ENCODE measurements at places on chromosomes 4 and X.
A peak's percentile ranks its signal among the peaks of the same experiment; 100 is the strongest.

- no peak for DNase-seq
Measured at GRCh38 chr4:91127831-91128230, 1000.6 kb downstream of the CCSER1 start.

DNA sequence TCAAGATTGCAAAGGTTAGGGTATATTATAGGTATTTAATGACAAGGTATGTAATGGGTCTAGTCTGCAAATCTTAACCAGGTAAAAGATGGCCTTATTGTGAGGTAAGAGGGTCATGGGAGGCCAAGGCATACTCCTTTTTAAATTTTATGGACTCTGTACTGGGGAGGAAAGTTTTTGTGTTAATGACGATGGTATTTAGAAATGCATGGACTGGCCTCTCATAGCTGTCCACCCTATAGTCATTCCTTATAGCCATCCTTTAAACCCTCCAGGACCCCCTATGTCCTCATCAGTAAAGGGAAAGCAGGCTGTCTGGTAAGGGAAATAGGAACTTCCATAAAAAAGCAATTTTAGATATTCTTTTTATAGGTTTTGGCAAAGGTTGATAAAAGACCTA, 1.5 kb downstream of the AIMP1 start:
- DNase-seq: no peak

DNA sequence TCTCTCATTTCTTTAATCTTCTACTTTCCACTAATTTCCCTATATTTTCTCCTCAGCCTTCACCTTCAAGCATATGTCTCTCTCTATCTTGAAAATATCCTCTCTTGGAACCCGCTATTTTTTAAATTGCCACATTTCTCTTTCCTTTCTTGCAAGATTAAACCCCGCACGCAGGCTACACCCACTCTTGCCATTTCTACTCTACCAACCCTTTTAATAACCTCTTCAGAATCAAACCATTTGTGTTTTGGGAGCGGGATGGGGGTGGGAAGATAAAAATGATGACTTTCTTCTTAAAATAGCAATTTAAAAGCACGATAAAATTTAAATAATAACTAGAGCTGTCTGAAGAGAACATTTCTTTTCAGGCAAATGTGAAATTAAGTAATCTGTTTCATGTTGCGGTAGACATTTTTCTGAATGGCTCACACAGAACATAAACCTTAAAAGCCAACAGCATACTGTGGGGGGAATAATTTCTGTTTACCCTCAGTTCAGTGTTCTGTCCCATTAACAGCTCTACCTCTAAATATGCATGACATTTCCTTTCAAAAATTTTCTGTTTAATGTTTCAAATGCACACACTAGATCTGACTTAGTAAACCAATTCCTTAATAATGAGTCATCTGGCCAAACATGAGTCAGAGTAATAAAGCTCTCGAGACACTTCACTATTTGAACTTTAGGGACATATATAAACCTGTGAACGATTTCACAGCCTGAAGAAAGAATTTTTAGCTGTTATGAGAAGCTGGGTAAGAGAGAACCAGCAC, 20.5 kb downstream of the ARSJ start:
- DNase-seq: no peak

- DNase-seq: no peak
Measured at GRCh38 chr4:156186111-156186510, 232.4 kb upstream of the CTSO start.

DNA sequence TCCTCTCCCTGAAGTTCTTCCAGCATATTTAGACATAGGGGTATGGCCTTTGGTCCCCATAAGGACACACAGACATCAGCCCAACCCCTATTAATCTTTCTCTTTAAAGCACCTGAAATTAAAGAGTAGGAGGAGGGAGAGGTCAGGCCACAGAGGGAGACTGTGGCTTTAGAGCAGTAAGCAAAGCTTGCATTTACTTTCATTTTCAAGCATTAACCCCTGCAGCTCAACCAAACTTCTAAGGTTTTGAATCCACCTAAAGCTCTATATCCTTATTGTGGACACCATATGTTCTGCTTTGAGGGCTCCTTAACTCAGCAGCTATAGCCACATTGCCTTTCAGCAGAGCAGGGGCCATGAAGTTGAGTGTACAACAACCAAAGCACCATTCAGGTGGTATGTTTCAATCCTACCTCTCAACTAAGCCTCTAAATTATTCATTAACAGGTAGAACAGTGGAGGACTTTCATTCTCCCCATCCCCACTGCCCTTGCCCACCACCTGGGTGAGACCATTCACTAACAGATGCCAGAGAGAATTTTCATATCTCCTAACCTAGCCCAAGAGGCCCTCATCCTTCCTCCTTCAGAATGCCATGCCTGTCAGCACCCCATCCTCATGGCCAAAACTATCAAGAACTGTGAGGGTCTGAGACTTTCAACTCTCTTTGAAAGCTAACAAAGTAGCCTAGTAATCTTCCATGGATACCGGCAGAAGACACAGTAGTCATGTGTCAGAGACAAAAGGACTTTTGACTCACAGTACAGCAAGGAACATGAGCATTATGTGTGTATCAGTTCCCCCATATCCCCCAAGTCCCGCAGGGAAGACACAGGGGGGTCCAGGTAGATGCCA, 20.8 kb downstream of the LIN54 start:
- no peak for DNase-seq

- DNase-seq: no peak
Measured at GRCh38 chr4:85369703-85370380, 105.1 kb upstream of the ARHGAP24 start.

DNA sequence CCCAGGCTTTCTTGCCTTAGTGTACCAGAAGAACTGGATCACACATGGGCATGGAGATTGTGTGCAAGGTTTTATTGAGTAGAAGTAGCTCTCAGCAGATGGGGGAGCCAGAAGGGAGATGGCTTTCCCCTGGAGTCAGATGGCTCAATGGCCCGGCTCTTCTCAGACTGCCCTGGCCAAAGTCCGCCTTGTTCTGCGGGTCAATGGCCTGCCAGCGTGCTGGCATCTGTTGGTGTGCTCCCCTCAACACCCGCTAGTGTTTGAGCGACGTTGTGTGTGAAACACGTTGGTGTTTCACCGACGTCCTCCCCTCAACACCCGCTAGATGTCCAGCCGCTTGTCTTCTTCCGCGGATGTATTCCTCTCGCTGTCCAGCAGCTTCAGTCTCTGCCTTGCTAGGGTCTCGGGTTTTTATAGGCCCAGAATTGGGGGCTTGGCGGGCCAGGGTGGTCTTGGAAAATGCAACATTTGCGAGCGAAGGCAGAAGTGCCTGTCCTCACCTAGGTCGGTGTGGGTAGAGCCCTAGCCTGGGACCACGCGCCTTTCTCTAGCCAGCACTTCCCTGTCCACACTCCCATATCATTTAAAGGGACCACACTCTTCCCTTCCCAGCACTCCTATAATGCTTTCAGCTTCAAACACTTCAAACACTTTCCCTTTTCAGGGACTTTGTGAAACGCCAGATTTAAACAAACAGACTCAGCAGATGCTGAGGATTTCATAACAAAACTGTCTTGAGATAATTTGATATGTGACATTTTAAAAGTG, 21.1 kb upstream of the PRKG2 start:
- no peak for DNase-seq

GRCh38 chr4:893995-894705, 38.0 kb downstream of the GAK start:
- no peak for DNase-seq

GRCh38 chr4:109826719-109827118, 1.1 kb upstream of the RRH start:
- DNase-seq: no peak

GRCh38 chr4:179059396-179059795, 1617.2 kb upstream of the AGA start:
- no peak for DNase-seq

DNA sequence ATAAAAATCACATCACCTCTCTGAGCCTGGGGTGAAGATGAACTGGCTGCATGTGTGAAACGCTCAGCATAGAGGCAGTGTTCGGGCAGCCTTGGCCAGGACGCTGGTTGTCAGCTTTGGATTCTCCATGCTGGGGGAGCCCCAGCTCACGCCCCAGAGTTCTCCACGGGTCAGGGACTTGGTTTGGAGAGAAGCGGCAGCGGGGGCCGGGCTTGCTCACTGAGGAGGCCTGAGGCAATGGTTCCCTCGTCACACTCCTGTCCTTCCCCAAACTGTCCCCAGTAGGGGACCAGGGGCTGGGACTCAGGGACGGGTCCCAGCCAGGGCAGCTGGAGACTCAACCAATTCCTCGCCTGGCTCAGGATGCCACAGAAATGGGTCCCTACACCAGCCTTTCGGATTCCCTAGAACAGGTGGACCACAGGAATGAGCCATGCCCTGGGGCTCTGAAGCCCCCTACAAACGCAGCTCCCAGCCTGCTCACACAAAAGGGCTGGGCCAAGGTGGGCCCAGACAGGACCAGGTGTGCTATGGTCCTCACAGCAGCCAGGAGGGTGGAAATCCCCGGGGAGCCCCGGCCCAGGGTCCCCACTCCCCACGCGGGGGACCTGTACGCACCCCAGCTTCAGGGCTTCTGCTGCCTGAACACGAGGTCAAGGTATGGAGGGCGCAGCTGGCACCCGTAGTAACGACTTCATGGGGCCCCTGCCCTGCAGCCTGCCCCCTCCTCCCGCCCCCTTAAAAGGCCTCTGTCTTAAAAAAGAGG, 1.4 kb downstream of the MXD4 start:
- DNase-seq: no peak

DNA sequence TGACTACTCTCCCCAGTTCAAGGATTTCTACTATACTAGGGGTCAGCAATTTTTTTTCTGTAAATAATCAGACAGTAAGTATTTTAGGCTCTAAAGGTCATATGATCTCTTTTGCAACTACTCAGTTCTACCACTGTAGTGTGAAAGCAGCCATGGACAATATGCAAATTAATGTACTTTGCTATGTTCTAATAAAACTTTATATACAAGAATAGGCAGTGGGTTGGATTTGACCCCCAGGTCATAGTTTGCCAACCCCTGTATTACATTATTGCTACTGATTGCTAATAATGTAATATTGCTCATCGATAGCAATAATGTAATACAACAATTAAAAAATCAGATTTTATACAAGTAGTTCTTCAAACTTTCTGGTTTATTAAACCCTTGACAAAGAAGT, 59.2 kb upstream of the GPR34 start:
- no peak for DNase-seq

DNA sequence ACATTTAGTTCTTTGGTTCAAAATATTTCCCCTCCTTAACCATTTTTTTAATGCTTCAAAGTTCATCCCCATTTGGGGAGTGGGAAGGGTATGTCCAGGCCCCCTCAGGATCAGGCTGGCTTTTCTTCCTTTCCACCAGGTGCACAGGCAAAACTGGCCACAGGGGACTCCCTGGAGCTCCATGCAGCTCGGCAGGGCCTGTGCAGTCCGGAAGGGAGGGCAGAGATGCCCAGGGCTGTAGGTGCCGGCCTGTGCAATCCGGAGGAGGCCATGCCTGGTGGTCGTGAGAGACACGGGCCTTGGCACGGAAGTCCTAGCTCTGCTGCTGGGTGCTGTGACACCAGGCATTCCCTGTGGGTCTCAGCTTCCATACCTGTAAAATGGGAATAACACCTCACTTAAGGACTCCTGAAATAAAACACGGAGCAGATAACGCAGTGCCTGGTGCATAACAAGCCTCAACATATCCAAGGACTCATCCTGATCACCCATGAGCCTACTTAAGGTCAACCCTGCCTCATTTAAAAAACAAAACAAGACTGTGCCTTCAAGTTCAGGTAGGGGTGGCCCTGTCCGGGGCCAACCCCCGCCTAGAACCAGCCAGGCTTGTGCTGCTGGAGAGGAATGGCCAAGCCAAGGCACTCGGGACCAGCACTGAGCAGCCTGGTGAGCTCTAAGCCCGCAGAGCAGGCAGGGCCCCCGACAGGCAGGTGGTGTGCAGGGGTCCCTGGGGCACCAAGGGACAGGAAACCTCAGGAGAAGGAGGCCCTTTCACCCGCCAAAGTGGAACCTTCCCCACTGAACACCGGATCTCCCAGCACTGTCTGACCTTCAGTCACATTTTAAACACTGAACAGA, 21.2 kb upstream of the CYP4V2 start:
- DNase-seq: no peak

- peak; percentile 76 for DNase-seq
Measured at GRCh38 chr4:176238157-176238610, 30.8 kb downstream of the ASB5 start.

GRCh38 chr4:78437608-78438088, 113.9 kb upstream of the ANXA3 start:
- no peak for DNase-seq

DNA sequence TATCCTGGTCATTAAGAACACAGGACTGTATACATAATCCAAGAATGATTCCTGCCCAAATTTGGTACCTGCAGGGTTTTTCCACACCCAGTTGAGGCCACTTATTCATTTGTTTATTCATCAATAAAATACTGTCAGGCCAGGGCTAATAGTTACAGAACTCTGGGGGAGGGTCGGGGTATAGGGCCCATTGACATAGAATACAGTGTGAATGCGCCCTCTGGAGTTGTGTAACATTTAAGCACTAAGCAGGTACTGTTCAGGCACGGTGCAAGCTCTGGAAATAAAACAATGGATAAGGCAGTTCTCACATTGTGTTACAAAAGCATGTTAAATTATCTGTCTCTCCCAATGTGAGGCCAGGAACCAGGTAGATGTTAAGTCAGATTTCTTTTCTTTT, 30.8 kb upstream of the LRBA start:
- DNase-seq: no peak

DNA sequence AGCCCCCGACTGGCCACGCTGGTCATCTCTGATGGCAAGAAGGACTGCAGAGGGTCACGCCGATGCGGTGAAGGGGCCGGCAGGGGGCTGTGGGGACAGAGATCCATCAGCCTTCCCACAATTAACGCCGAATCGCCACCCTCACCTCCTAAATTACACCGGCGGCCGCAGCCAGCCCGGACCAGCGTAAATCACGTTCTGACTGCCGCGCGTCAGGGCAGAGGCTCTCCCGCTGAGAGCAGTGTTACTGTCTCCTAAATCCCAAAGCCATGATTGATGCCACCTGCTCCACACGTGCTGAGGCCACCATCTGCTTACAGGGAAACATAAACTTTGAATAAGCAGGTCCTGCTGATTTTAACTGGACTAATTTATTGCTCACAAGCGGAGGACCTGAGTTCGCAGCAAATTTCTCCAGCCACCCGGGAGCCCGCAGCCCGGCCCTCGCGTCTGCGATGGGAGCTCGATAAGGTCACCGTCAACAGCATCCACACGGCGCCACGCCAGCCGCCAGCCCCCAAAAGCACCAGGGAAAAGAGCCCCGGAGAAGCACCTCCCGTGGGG, 127.3 kb upstream of the NKX1-1 start:
- no peak for DNase-seq

DNA sequence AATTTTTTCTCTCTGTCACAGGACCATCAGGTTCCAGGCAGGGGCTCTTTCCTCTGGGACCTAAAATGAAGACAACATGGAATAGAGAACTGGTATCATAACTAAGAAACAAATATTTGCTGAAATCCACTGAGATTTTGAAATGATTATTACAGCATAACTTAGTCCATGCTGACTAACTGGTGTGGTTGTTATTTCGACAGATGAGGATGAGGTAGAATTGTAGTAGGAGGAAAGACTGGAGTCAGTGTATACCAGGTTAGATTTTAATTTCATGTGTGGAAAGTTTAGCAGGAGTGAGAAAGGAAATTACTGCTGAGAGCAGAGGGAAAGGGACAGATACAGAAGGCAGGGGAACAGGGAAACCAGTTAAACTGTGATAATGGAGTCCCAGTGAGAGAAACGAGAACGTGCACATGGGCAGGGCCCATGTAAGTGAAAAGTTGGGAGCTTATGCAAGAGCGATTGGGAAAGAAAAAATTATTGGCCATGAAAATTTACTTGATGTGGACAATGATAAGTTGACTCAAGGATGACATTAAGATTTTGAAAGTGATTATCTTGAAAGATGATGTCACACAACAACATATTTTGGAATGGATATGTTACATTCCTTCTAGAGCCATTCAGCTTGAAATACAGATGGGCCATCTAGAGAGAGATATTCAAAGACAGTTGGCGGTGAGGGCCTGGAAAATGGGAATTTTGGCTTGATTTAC, 98.7 kb upstream of the DDIT4L start:
- no peak for DNase-seq
